Hepatocyte (in vitro differentiated cells): ENCODE measurements at places on chromosomes 7 and 10.
A peak's percentile ranks its signal among the peaks of the same experiment; 100 is the strongest.

DNA sequence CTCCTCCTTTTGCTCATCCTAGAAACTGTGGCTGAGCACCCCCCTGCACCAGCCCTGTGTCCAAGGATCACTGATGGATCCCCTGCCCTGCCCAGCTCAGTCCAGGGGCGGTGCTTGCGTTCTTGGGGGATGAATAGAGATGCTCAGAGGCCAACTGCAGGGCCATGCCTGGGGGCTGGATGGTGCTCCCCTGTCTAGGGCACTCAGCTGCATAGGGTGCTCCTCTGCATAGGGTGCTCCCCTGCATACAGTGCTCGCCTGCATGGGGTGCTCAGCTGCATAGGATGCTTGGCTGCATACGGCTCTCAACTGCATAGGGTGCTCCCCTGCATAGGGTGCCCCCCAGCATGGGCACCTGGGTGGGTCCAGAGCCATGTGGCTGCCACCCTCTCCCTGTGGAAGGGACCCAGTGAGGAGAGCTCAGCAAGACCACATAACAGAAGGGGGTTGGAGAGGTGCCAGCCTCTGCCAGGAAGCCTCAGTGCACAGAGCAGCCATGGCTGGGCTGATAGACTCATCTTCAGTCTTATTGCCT is 95.0 kb downstream of the BMS1 start:
- no peak for DNase-seq

DNA sequence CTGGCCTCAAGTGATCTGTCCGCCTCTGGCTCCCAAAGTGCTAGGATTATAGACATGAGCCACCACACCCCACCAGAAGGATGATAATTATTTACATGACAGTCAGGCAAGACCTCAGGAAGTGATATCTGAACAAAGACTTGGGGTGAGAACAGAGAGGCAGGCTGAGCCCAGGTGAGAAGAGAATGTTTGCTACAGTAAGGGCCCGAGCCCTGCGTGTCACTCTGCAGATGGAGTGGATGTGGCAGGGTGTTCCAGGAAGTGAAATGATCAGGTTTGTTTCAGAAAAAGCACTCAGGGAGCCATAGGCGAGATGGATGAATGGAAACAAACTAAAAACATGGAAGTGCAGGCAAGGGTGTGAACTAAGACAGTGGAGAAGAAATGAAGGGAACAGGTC is 22.2 kb downstream of the SFMBT2 start:
- DNase-seq: no peak

GRCh38 chr10:36469585-36469984 is 655.8 kb upstream of the ANKRD30A start:
- no peak for DNase-seq

DNA sequence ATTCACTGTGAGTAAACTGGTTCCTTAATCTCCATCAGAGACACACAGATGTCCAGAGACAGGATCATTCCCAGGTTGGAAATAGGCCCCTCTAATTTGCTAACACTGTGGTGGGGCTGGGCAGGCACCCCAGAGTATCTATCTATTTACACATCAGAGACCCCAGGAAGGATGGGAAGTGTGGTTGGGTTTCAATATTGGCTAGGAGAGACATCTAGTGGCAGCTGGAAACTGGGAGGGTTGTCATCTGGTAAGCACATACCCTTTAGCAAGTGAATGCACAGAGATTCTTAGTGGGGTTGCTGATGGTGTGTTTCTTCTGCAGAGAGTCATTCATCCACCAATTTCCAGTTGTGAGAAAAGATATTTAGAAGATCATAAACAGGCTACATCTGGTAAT is 36.0 kb upstream of the NRG3 start:
- DNase-seq: peak; percentile 12

- DNase-seq: no peak
These were observed 12.5 kb upstream of the ZNF212 start for GRCh38 chr7:149226840-149227494.

- no peak for DNase-seq
These were observed 361.1 kb upstream of the SHH start for GRCh38 chr7:156173346-156173745.

- no peak for DNase-seq
These were observed 630.8 kb downstream of the ANKRD7 start for GRCh38 chr7:118855290-118855689.

DNA sequence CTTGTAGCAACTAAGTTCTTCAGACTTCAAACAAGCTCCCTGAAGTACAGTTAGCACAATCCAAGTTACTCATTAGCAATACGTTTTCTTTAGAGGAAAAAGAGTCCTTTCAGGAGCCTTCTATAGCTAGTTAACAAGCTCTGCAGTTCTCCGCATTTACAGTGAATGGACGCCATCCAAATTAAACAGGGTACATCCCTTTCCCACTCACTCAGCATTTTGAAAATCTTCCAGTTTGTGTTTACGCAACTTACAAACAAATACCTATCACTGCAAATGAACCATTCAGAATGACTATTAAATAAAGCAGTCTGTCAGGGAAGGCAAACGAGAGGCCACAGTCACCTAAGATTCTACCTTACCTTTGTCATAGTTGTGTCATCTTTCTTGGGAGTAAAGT is 84.5 kb downstream of the RNF32 start:
- no peak for DNase-seq
